ENCODE measurements at places on chromosomes 12 and 14.

GRCh38 chr14:73879027-73879426 is 7.6 kb upstream of the ZNF410 start:
- DNase-seq, result no peak

DNA sequence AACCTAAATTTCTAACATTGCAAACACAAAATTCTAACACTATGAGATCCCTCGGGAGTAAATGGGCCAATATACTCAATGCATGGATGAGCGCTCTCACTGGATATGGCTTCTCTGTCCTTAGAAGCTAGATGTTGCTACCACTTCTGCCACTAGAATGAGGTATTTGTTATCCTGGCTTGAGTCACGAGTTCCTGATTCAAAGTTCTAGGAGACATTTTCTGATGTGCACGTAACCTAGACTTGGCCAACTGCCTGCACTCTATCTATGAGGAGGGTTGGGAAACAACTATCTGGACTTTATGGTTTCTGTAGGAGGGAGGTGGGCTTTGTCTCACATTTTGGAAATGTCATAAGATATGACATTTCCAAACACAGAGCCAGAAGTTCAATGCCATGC is 37.6 kb downstream of the FERMT2 start:
- no peak for DNase-seq

DNA sequence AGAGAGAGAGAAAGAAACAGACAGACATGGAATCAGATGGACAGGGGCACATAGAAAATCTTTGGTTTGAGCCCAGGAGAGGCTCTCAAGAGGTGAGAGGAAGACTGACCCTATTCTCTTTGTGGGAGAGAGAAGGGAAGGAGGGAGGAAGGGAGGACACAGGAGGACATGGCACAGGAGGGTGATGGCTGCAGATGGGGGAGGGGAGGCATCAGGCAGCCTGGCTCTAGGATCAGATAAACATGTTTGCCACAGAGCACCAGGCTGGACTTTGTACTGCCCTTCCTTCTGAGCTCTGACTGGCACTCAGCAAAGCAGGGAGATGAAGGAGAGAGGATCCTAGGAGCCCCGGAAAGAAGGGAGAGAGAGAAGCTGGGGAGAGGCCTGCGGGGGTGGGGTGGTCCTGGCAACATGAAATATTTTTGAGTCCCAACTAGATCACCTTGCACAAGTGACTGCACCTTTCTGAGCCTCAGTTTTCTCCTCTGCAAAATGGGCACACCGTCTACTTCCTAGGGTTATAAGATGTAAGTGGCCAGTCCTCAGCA is 6.1 kb downstream of the HNF1A start:
- no peak for DNase-seq

DNA sequence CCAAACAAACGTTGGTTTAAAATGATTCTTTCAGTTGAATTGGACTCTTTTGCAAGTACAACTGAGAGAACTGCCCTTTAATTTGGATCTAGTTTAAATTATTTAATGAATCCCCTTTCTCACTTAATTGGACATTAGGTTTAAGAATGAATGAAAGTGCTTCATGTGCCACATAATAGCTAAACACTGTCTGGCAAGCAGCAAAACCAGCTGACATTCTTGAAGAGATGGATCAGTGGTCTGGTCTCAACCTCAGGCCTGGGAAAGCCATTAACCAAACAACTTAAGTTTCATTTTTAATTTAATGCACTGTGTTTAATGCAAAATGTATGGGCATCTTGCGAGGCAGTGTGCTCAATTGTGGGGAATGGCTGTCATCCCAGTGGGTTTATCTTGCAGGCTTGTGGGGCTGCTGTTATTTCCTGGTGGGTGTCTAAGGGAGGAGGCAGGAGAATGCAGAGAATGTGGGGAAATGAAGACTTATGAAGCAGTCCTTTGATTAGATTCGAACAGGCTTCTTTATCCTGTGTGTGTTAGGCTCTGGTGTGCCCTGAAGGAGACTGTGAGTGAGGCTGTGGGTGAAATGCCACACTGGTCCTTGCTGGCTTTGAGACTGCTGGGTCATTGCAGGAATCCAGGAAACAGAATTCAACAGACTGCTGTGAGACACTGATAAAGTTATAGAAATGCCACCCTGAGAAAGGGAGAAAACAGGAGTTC is 144.1 kb upstream of the PELI2 start:
- DNase-seq, result no peak

- DNase-seq, result no peak
Measured at GRCh38 chr14:22594156-22594716, 3.9 kb upstream of the ABHD4 start.

DNA sequence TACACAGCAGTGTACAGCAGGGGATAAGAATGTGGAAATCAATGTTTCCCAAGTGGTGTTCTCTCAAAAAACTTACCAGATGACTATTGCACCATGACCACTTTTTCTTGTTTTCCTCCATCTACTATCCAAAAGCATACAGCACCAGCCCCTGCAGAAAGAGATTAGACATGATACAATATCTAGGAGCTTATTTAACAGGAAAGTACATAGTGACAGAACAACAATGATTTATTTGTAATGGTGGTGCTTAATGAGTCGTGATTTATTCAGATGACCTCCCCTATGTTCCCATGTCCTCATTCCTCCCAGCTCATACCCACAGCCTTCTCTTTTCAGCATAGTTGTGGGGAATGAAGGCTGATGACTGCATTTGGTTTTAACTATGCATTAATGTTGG is 413.6 kb downstream of the BTG1 start:
- no peak for DNase-seq

DNA sequence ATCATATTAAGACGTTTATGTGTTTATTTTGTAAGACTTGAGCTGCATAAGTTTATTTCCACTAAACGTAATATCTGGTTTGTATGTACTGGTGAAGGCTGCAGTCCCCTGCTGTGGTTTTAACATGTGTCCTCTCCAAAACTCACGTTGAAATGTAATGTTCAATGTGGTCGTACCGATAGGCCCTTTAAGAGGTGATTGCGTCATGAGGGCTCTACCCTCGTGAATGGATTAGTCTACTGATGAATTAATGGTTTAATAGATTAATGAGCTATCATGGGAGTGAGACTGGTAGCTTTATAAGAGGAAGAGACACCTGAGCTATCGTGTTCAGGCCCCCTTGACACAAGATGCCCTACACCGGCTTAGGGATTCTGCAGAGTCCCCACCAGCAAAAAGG is 14.9 kb downstream of the LRIG3 start:
- DNase-seq, result no peak

GRCh38 chr12:71627438-71628002 is 36.1 kb downstream of the ZFC3H1 start:
- no peak for DNase-seq

- DNase-seq, result no peak
Measured at GRCh38 chr12:3645091-3645490, 107.8 kb downstream of the CRACR2A start.

- no peak for DNase-seq
Measured at GRCh38 chr12:57875753-57876547, 29.4 kb upstream of the CTDSP2 start.

Data from stimulated activated CD8-positive, alpha-beta memory T cell treated with anti-CD3 and anti-CD28 coated beads, Interleukin-7, amount 100 ng/mL, for 4 hours (primary cell).